Prostate gland (tissue), 2 donors: ENCODE measurements at places on chromosomes 16 and 17. TPM values are rescaled to one million over a fixed set of nuclear protein-coding genes. Genes with fewer than 3 reads are reported as not detected.
A peak's percentile ranks its signal among the peaks of the same experiment; 100 is the strongest.

GRCh38 chr17:82449131-82449882 is 1.2 kb downstream of the CYBC1 start:
- DNase-seq = no peak

- DNase-seq = no peak
These were observed 310.1 kb downstream of the C16orf95 start for GRCh38 chr16:87006789-87007745.

DNA sequence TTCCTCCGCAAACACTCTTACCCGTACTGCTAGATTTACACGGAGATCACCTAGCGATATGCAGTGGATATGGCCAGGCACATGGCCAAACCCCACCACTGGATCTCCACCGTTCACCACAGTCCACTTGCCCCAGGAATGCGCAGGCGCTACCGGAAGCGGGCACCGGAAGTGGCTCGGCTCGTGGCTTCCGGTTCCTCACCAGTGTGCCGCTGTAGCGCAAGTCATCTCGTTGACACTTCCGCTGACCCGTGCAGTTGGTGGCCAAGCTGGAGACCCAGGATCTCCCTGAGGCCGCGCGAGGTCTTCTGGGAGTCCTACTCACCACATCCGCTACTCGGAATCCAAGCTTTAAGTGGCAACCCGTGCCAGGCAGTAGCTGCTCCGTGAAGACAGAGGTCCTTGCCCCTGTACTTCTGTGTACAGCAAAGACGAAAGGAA is 11.5 kb downstream of the ZNF597 start:
- no peak for DNase-seq

DNA sequence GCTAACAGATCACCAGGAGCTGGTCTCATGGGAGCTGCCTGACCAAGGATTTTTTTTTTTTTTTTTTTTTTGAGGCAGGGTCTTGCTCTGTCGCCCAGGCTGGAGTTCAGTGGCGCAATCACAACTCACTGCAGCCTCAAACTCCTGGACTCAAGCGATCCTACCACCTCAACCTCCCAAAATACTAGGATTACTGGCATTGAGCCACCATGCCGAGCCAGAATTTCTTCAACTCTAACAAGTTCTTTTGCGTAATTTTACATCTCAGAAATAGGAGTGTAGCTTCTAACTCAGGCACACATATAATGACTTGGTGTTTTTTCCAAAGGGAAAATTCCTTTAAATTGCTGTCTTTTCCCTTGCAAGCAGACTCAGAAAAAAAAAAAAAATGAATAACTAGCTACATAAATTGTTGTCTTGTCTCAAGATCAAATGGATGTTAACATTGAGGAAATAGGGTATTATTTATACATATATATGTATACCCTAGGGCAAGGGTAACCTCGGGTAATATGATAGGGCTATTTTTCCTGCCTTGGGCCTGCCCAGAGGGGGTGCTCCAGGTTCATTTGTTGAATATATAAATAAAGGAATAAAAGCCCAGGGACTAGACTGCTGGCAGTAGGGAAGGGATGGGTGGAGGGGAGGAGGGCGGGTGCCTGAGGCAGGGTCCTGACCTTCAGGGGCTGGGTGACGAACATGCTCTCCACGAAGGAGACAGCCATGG is 42.8 kb upstream of the GCSH start:
- DNase-seq = no peak

GRCh38 chr16:980595-980854 is 1.0 kb upstream of the SOX8 start:
- no peak for DNase-seq

DNA sequence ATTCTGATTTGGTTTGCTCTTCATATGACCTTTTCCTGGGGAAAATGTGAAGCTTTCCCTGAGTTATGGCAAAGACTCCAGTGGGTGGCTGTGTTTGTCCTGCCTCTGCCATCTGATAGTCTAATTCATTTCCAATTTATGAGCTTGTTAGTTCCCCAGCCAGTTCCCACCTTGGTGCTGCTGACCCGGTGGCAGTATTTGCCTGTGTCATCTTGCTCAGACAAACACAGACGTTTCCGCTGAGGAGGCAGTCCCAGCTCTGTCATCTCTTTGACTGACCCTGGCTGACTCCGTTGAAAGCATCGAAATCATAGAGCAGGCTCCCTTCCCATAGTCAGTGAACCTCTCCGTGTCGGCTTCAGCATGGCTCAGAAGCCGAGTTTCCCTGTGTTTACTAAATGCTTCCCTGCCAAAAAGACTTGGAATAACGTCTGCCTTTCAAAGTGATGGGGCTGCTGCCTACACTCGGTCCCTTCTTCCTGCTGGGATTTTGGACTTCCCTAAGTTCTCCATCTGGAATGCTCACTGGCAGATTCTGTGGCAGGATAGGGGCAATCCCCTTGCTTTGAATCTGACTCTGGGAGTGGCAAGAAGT is 538.3 kb downstream of the NPIPA7 start:
- DNase-seq = no peak

- no peak for DNase-seq
These were observed 4.8 kb downstream of the P2RX1 start for GRCh38 chr17:3911271-3912053.

- DNase-seq = no peak
These were observed 132.5 kb downstream of the SDK2 start for GRCh38 chr17:73511719-73512115.

- DNase-seq = no peak
These were observed 31.0 kb downstream of the CPNE2 start for GRCh38 chr16:57123216-57123973.

DNA sequence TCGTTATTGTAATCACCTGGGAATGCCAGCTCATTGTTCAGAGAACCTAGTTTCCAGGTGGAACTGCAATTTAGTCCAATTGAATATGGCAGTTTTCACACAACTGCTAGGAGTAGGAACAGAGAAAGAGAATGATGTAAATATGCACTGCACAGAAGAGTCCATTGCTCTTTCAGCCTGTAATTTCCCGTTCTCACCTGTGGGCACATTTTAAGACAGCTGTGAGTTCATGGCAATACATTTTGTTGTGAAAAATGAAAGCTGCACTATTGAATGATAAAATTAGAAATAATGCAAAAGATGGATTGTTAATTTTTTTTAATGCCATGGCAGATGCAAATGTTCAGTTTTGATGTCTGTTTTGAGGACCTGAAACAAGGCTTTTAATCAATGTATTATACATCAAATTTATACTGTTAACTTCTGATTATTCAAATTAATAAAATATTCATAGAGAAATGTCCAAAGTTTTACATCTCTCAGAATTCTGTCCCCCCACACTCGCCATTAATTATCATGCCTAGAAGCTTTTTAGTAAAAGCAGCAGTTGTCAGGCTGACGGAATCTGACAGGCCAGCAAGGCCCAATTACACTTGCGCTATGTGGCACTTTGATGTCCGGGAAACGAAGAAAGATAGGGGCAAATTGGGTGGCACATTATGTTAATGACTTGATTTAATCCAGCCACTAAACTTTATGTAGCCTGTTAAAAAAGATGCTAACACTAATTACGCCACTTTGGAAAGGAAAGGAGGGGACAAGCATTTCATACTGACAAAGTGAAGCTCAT is 72.2 kb downstream of the RPGRIP1L start:
- DNase-seq = no peak

- no peak for DNase-seq
These were observed 100.0 kb downstream of the METRNL start for GRCh38 chr17:83179374-83179773.

DNA sequence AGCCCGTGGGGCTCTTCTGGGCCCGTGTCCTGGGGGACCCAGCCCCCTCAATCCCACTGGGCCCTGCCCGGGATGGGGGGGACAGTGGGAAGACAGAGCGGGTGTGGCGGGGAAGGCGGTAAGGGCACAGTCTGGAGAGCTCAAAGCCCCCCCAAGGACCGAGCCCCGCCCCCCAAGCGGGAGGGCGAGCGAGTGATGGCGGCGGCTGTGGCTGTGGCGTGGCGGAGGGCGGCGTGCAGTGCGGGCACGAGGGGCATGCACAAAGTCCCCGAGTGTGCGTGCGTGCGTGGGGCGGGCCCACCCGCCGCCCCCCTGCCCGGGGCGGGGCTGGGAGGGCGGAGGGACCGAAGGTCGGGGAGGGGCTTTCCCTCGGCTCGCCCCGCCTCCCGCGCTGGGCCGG is 3.6 kb upstream of the WDR24 start:
- DNase-seq = no peak

GRCh38 chr17:27207073-27207513 is 86.8 kb upstream of the WSB1 start:
- no peak for DNase-seq

DNA sequence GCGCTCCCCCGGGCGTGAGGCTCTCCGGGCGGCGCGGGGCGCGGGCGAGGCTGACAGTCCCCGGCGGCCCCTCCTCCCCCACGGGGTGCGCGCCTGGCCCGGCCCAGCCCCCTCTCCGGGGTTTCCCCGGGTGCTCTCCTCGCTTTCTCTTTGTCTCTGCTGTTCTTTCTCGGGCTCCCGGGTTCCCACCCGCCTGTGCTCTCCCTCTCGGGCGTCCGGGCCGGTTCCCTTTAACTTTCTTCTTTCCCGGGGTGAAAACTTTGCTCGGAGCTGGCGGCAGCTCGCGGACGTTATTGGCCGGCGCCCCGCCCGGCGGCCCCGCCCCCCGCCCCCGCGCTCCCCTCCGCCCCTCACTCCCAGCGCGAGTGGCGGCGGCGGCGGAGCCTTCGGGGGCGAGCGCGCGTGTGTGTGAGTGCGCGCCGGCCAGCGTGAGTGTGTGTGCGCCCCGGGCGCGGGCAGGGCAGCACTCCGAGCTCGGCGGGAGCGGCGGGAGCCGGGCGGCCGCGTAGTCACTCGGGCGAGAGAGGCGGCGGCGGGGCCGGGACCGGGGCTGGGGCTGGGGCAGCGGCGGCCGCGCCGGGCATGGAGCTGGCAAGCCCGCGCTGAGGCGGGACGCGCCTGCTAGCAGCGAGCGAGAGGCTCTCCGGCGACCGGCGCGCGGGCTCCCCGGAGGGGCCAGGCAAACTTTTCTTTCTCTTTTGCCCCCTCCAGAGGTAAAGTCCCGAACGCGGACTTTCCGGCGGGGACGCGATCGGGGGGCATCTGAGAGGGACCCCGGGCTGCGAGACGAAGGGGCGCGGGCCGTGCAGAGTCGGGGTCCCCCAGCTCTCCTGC is at the start of gene NTN1:
TSS of gene NTN1 (plus strand) at position 353 of the 834 bp plus-strand sequence. CDS start 864 bp downstream, outside the sequence.
- peak; percentile 53 for DNase-seq

GRCh38 chr16:51888016-51888415 is 658.9 kb downstream of the TOX3 start:
- DNase-seq = no peak

DNA sequence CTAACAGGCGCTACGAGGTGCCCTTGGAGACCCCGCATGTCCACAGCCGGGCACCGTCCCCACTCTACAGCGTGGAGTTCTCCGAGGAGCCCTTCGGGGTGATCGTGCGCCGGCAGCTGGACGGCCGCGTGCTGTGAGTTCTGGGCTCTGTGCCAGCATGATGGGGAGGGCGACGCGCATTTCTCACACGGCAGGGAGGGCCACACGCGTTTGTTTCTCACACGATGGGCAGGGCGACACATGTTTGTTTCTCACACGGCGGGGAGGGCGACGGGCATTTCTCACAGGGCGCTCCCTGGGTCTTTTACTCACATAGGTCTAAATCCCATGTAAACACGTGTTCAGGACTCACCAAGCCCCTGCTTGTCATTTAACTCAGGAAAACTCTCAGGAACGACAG is 4.4 kb downstream of the GAA start:
- DNase-seq = no peak

GRCh38 chr17:64742326-64742725 is 80.2 kb upstream of the SMURF2 start:
- DNase-seq = no peak

- no peak for DNase-seq
These were observed 677 bp downstream of the DEF8 start for GRCh38 chr16:89949121-89949742.

- DNase-seq = peak; percentile 83
These were observed 792 bp upstream of the RAC3 start for GRCh38 chr17:82030470-82031302.

- no peak for DNase-seq
These were observed 32.5 kb downstream of the PITPNM3 start for GRCh38 chr17:6523809-6524355.

DNA sequence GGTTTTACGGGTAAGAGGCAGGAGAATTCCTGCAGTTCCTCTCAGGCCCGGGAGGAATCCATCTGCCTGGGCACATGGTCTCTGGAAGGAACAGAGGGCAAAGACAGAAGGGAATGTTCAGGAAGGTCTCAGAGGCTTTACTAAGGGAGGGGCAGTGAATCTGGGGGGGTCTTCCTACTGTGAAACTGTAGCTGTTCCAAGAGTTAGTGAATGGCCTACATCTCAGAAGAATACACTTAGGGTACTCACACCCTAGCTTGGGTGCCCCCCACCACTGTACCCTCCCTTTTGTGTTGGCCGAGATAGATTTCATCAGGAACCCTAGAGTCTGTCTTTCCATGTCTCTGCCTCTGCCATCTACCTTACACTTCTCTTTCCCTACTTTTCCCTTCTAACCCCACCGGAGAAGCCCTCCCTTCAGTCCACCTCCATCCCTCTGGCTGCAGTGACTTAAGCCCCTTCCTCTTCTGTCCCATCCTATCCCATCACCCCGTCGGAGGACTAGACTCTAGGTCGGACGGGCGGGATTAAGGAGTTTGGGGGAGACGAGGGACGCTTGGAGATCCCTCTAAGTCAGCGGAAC is 316 bp downstream of the DLG4 start:
- no peak for DNase-seq

DNA sequence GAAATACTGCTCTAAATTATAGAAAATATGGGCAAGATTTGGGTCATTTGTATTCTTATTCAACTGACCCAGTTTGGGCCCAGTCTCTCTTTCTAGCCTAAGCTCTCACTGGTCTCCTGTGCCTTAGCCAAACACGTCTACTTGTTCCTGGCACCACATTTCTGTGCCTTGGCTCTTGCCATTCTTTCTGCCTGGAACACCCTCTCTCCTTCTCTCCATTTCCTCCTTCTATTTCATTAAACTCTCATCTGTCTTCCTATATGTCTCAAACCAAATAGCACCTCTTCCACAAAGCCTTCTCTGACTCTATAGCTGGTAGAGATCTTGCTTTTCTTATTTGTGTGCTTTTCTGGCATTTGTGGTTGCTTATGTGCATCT is 37.7 kb upstream of the NUFIP2 start:
- no peak for DNase-seq

GRCh38 chr17:73317513-73318426 is 6.0 kb upstream of the CDC42EP4 start:
- DNase-seq = no peak

DNA sequence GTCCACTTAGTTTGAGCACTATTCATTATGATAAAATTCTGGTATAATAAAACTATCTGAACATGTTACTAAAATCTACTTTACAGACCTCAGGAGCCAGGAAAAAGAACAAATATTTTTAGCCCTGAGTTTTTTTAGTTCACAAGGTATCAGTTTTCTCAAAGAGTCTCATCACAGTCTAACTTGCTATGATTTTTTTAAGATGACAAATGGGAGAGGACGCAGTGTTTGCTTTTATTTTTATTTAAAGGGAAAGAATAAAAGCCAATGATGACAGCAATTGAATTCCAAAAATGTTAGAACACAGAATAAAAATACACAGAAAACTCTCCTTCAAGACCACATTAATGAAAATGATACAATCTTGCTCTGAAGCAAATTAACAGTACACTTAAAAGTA is 7.4 kb downstream of the MED13 start:
- DNase-seq = no peak

CMTR2 gene
- total RNA-seq = 26.2 TPM

EVPLL gene
- total RNA-seq = 1.6 TPM

AOC3 gene
- 57.7 TPM for total RNA-seq

ATP6V0A1 gene
- total RNA-seq = 78.0 TPM

AXIN2 gene
- total RNA-seq = 54.6 TPM

CA7 gene
- total RNA-seq = 1.9 TPM

ANKS4B gene
- not detected for total RNA-seq

C17orf107 gene
- total RNA-seq = 15.4 TPM

MYH1 gene
- 0.06 TPM for total RNA-seq

SPN gene
- total RNA-seq = 1.6 TPM

SLC52A1 gene
- 1.6 TPM for total RNA-seq

WDR59 gene
- 62.6 TPM for total RNA-seq
